ENCODE measurements at places on chromosomes 12 and 14. TPM values are rescaled to one million over a fixed set of nuclear protein-coding genes. Genes with fewer than 3 reads are reported as not detected.

Gene NAV3
- 9.0 TPM for total RNA-seq

Gene SYT1
- total RNA-seq: 11.5 TPM

Gene TNFAIP2
- total RNA-seq: 46.4 TPM

Gene CNTN1
- total RNA-seq: 16.3 TPM

Gene TTC9
- total RNA-seq: 3.2 TPM

Gene FAM222A
- 52.3 TPM for total RNA-seq

Gene HAL
- not detected for total RNA-seq

- H3K4me3 ChIP-seq: no peak overlapping the region
- DNase-seq: no peak
- no peaks in the 10 kb centered on the region for H3K4me1 ChIP-seq
Measured at GRCh38 chr12:121005346-121005815, 10.9 kb downstream of the C12orf43 start.

GRCh38 chr12:124564971-124565491 is 2.4 kb downstream of the NCOR2 start:
- H3K36me3 ChIP-seq: peaks cover 7% of the 10 kb centered on the region
- no peaks in the 10 kb centered on the region for H3K27me3 ChIP-seq
- H3K4me3 ChIP-seq: peak overlapping the region; percentile 94
- peak overlapping the region; percentile 95 for H3K27ac ChIP-seq
- no peak for DNase-seq

DNA sequence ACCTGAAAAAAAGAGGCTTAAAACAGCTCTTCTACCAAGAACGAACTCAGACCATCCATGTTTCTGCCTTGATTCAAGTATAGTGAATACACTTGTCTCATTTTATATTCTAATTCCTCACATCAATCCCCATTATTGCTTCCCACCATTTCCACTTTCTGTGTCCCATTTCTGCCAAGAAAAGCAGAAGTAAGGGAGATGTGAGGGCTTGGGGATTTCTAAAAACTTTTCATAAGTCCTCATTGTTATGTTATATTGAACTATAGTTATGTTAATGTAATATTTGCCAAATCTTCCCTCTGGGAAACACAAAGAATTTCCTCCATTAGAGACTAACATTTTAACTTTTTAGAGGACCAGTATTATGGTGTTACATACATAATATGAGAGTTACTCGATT is 48.2 kb upstream of the PSMA6 start:
- no peak overlapping the region for H3K27ac ChIP-seq
- H3K36me3 ChIP-seq: no peaks in the 10 kb centered on the region
- no peaks in the 10 kb centered on the region for H3K4me1 ChIP-seq
- H3K27me3 ChIP-seq: no peaks in the 10 kb centered on the region
- no peak for DNase-seq

DNA sequence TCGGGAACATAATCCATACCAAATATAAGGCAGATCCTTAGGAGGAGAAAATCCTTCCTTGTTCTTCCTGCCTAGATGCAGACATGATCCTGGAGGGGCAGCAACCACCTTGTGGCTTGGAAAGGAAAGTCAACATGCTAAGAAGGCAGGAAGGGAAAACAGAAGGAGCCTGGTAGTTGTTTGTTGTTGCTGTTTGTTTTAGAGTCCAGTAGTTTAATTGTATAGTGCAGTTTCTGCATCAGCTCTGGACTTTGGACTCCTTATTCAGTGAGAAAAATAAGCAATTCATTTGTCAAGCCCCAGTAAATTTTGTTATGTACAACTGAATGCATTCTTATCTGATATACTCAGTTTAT is 45.7 kb upstream of the APPL2 start:
- H3K36me3 ChIP-seq: no peaks in the 10 kb centered on the region
- DNase-seq: no peak
- H3K4me1 ChIP-seq: no peaks in the 10 kb centered on the region
- no peak overlapping the region for H3K4me3 ChIP-seq
- no peaks in the 10 kb centered on the region for H3K27me3 ChIP-seq
- H3K27ac ChIP-seq: no peak overlapping the region

DNA sequence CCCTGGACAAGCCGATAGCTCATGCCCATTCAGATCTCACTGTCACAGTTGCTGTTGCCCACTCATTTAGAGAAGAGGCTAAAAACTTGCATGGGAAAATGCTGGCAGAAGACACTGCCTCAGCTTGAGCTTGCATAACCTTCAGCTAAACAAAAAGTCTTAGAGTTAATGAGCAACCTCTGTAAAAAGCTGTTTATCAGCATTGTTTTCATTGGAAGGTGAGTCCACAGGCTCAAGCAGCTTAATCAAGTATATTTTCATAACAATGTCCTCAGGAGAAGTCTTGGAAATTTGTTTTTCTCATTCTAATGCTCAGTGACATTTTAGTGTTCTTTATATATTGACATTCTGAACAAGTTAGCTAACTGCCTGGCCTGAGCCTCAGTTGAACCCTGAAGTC is 872.9 kb downstream of the TMTC2 start:
- H3K27ac ChIP-seq: no peak overlapping the region
- no peaks in the 10 kb centered on the region for H3K27me3 ChIP-seq
- no peak for DNase-seq
- H3K4me1 ChIP-seq: no peaks in the 10 kb centered on the region
- no peaks in the 10 kb centered on the region for H3K36me3 ChIP-seq

DNA sequence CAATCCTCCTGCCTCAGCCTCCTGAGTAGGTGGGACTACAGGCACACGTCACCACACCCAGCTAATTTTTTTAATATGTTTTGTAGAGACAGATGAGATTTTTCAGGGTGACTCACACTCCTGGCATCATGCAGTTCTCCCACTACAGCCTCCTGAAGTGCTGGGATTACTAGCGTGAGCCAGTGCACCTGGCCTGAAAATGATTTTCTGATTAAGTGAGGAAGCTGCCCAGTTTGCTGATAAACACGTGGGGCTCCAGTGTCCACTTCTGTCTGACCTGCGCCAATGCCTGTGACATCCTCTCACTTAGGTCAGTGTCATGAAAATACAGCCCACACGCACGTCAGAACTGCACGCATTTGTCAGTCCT is 37.0 kb upstream of the SFSWAP start:
- no peaks in the 10 kb centered on the region for H3K36me3 ChIP-seq
- H3K27me3 ChIP-seq: peaks cover 3% of the 10 kb centered on the region
- no peaks in the 10 kb centered on the region for H3K4me1 ChIP-seq
- H3K27ac ChIP-seq: no peak overlapping the region
- no peak overlapping the region for H3K4me3 ChIP-seq
- no peak for DNase-seq

GRCh38 chr14:40229676-40230075 is 797.4 kb upstream of the FBXO33 start:
- no peak for DNase-seq
- H3K27me3 ChIP-seq: no peaks in the 10 kb centered on the region
- H3K36me3 ChIP-seq: no peaks in the 10 kb centered on the region
- no peaks in the 10 kb centered on the region for H3K4me1 ChIP-seq
- H3K27ac ChIP-seq: no peak overlapping the region

- H3K27me3 ChIP-seq: no peaks in the 10 kb centered on the region
- no peaks in the 10 kb centered on the region for H3K36me3 ChIP-seq
Measured at GRCh38 chr14:58898655-58899316, 261.0 kb downstream of the DACT1 start.

GRCh38 chr12:46400406-46400805 is 27.8 kb upstream of the SLC38A2 start:
- peaks cover 15% of the 10 kb centered on the region for H3K4me1 ChIP-seq
- no peaks in the 10 kb centered on the region for H3K27me3 ChIP-seq
- no peaks in the 10 kb centered on the region for H3K36me3 ChIP-seq

DNA sequence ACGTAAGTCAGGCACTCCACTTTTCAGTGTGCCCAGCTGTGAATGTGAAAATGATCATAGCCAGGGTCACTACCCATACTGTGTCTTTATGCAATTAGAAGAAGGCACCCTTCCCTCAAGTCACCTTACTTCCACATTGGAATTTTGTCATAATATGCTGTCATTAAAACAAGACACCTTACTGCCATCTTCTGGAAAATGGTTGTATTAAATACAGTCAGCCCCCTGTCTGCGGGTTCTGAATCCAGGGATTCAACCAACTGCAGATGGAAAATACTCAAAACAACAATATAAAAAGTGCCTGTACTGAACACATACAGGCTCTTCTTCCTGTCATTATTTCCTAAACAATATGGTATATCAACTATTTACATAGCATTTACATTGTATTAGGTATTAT is 70.2 kb upstream of the TBX5 start:
- DNase-seq: no peak
- no peak overlapping the region for H3K27ac ChIP-seq
- no peaks in the 10 kb centered on the region for H3K36me3 ChIP-seq
- H3K27me3 ChIP-seq: peaks cover 19% of the 10 kb centered on the region

GRCh38 chr14:63952933-63953437 is 100.2 kb downstream of the SYNE2 start:
- DNase-seq: no peak
- H3K4me3 ChIP-seq: no peak overlapping the region
- no peaks in the 10 kb centered on the region for H3K27me3 ChIP-seq

GRCh38 chr14:91229005-91229382 is 15.5 kb downstream of the GPR68 start:
- H3K27ac ChIP-seq: no peak overlapping the region
- H3K4me3 ChIP-seq: no peak overlapping the region
- no peak for DNase-seq
- H3K27me3 ChIP-seq: no peaks in the 10 kb centered on the region

- DNase-seq: no peak
- H3K27me3 ChIP-seq: no peaks in the 10 kb centered on the region
- H3K27ac ChIP-seq: no peak overlapping the region
- no peaks in the 10 kb centered on the region for H3K36me3 ChIP-seq
- no peak overlapping the region for H3K4me3 ChIP-seq
Measured at GRCh38 chr14:55873169-55873568, 245.0 kb upstream of the PELI2 start.

GRCh38 chr12:130796985-130797686 is 41.9 kb downstream of the STX2 start:
- no peak for DNase-seq
- H3K4me3 ChIP-seq: no peak overlapping the region
- no peaks in the 10 kb centered on the region for H3K4me1 ChIP-seq
- no peak overlapping the region for H3K27ac ChIP-seq
